Natural killer cell treated with Interleukin-12 subunit alpha and Interleukin-12 subunit beta and Interleukin-15 and Interleukin-18, amount 100 ng/mL, for 72 hours (primary cell): ENCODE measurements at places on chromosomes 5 and 9.

DNA sequence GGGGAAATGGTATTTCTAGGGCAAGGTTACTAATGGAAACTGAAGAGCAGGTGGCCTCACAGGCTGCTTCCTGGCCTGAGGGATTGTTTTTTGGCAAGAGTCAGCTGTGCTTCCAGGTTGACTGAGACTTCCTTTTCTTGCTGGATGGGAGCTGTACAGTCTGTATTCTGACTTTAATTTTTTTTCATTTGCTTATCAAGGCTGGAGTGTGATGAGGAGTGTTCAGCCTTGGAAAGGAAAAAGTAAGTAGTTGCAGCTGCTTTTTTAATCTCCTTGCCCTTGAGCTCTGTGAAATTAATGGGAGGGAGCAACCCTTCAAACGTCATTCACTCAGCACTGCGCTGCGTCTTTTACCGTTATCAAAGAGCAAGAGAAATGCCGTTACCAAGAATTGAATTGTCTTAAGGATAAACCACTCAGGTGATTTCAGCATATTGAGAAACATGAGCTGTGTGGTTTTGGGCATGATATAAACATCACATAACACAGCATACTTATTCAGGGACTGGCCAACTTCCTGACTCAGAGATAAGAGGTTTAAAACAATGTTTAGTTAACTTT is 47.6 kb downstream of the AQP7 start:
- no peak for DNase-seq

- no peak for DNase-seq
These were observed 49.6 kb downstream of the ZFR start for GRCh38 chr5:32394981-32395380.

DNA sequence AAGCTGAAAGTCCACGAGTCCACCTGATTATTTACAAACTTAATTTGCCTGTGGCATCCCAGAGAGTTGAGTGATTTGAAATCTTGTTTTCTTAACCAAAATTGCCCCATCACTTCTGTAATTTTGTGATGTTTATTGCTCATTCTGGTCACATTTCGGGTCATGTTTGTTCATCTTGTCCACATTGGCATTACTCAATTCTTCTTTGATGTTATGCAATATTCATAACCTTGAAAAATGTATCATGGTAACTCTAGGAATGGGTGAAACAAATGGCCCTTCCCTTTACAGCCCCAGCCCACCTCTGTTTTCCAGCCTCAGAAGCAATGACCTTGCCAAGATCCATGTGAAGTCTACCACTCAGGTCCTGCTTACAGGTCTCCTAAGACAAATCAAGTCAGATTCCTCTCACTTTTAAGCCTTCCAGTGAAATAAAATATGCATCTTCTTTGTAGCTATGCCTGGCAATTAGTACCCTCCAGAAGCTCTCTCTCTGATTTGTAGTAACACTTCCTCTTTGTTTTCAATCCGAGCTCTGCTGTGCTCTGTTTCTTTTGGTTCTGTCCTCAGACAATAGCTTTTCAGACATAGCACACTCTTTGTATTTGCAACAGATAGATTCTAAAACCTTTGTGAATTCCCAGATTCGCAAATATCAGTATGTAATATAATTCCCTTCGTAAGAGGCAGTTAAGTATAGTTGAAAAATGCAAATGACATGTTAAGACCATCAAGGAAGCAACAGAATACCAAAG is 330.3 kb upstream of the IRX1 start:
- DNase-seq: no peak

- DNase-seq: no peak
These were observed 89.0 kb downstream of the HRH2 start for GRCh38 chr5:175746851-175747250.

DNA sequence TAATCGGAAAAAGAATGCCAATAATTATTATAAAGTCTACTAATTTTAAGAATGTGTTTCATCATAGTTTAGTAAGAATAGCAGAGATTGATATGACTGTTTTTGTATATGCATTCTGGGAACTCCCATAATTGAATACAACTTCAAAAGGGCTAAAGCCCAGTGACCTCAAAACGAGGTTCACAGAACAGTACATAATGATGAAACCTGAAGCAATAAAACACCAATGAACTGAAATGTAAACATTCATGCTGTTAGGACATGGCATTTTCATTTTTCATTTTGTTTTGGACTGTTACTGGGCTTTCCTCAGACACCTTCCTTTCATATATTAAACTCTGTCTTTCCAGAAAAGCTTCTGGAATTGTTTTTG is 684 bp upstream of the JMY start:
- no peak for DNase-seq

DNA sequence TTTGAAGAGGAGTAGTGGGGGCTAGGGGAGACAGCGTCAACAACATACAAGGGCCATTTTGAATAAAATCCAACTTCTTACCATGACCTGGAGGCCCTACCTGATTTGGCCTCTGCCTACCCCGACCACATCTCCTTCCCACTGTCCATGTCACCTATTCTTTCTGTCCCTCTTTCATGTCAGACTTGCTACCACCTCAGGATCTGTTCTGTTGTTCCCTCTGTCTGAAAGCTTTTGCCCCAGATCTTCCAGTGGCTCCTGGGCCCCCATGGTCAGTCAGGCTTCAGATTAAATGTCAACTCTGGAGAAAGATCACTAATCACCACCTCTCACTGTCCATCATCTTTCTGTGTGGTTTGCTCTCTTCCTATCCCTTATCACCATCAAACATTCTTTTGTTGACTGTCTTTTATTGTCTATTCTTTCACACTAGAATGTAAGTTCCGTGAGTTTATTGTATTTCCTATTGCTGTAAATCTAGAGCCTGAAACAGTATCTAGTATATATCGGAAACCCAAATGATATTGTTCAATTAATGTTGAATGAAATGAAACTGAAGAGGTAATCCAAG is 31.2 kb upstream of the APC start:
- no peak for DNase-seq

- no peak for DNase-seq
These were observed 29.2 kb upstream of the GLRA1 start for GRCh38 chr5:151953833-151954232.

DNA sequence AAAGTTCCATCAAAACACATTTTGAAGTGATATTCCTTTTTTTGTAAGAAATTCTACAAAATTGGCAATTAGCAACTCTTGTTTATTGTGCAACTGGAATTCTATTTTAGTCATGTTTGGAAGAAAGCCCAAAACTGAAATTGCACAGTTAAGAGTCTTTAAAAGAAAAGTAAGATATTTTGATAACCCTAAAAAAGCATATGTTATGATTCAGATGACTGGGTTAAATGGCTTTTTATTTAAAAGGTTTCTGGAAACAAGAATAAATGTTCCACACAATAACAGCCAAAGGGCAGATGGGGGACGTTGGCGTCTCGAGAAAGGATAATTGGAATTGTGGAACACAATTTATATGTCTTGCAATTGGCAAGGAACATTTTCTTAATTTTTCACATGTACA is 275.2 kb downstream of the CDH9 start:
- DNase-seq: no peak

DNA sequence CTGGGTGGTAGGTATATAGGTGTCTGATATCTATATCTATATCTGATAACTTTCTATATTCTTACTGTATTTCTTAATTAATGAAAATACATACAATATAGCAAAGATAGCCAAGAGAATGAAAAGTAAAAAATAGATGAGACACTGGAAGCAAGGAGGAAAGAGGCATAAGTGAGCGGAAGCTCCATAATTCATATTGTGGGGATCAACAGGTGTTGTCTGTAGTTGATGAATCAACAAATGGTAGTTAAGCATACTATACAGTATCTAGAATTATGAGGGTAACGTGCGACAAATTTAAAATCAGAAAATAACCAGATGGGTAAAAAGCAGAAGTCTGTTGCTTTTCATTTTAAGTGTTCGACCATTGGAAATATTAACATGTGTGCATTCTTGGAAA is 7.1 kb downstream of the SPTLC1 start:
- DNase-seq: no peak
